ENCODE measurements at places on chromosomes 7 and 10.

DNA sequence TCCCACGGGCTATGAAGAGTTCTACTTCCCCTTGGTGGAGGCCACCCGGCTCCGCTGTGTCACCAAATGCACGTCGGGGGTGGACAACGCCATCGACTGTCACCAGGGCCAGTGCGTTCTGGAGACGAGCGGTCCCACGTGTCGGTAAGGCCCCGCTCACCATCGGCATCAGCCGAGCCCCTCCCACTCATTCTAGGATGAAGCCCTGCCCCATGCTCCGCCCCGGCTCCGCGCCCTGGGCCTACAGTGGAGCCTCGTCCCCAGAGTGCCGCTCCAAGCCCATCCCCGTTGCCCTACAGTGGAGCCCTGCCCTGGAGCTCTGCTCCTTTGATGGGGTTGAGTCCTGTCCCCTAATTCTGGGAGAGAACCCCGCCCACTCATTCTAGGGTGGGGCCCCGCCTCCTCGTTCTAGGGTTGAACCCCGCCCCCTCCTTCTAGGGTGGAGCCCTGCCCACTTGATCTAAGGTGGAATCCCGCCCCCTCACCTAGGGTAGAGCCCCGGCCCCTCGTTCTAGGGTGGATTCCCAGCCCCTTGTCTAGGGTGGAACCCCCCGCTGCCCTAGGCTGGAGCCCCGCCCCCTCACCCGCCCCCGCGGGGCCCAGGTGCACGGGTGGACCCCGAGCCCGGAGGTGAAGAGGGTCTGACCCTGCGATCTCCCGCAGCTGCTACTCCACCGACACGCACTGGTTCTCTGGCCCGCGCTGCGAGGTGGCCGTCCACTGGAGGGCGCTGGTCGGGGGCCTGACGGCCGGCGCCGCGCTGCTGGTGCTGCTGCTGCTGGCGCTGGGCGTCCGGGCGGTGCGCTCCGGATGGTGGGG is 3.4 kb upstream of the MUC12 start:
- DNase-seq, result peak; percentile 71

GRCh38 chr10:870564-871166 is 60.8 kb downstream of the LARP4B start:
- no peak for DNase-seq

DNA sequence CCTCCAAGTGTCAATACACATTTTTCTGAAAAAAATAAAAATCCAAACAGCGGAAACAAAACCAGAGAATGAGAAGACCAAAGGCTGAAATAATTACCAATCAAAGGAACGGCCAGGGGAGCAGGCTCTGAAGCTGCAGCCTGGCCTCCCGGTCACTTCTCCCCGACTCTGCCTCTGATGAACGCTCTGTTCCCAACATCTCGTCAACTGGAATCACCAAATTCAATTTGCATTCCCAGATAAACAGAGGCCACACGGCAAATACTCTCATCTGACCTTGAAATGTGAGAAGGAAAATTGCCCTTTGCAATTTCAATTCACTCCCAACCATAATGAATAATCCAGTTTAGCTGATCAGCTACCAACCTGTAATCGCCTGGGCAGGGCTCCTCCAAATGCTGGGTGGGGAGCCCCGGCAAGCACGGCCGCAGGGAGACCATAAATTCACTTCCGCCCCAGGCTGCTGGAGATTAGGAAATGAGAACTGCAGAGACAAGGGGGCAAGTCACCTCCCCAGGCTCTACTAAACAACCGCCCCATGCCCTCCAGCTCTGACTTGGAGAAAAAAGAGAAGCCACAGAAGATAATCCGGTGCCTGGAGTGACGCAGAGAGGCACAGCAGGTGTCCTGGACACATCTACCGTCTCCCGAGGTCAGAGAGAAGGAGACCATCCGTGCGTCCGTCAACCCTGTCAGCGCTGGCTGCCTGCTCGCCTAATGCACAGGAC is 153.2 kb downstream of the MAD1L1 start:
- DNase-seq, result no peak

- DNase-seq, result no peak
These were observed 45.1 kb downstream of the RPS24 start for GRCh38 chr10:78078539-78079330.

DNA sequence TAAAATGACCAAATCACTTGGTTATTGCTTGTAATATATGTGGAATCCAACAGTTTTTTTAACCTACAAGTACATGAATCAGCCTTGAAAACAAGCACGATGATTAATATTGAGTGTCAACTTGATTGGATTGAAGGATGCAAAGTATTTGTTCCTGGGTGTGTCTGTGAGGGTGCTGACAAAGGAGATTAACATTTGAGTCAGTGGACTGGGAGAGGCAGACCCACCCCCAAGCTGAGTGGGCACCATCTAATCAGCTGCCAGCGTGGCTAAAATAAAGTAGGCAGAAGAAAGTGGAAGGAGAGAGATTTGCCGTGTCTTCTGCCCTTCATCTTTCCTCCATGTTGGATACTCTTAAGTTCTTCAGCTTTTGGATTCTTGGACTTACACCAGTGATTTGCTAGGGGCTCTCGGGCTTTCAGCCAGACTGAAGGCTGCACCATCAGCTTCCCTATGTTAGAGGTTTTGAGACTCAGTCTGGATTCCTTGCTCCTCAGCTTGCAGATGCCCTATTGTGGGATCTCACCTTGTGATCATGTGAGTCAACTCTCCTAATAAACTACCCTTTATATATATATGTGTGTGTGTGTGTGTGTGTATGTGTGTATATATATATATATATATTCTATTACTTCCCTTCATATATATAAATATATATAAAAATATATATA is 118.4 kb upstream of the WDR11 start:
- no peak for DNase-seq

GRCh38 chr10:119419931-119420330 is 122.6 kb downstream of the RGS10 start:
- no peak for DNase-seq

Data from effector memory CD8-positive, alpha-beta T cell (primary cell).